NCI-H1048 (cell line): ENCODE measurements at places on chromosomes 1 and 21.

GRCh38 chr1:214643030-214643429 lies 40.0 kb downstream of the CENPF start:
- no peak for DNase-seq

DNA sequence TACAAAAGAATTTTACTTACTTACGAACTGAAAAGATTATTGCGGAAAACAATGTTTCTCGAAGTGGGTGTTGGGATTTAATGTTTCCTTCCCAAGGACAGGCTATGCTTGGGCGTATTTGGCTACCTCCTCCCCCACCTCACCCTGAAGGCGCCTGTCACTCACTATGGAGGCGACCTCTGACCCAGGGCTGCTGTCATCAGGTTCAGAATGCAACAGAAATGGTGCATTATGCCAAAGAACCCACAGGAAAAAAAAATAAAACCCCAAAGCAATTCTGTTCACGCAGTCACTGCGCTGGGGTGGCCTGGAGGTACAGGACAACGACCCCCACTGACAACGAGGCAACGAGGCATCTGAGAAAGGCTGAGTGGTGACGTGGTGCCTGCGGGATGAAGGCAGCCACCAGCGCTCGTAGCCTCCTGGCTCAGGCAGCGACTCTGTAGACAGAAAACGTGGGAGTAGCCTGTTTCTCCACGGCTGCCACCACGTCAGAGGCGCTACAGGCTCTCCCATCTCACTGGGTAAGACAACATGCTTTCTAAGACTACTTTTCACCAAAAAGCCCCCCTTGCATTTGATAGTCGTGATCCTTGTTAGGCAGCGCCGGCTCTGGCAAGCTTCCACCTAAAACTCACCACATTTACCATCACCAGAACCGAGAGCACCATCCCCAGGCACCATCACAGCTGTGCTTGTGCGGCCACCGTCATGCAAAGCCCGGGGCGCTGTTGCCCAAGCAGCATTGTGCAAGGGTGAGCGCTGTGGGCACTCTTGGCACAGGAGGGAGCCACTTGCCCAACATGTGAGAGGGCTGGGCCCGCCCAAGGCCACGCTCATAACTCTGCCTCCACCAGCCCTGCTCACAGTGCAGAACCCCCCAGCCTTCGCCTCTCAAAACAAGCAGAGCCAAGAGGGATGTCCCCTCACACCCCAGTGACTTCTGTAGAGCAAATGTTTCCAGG lies 14.3 kb downstream of the NADK start:
- no peak for DNase-seq

DNA sequence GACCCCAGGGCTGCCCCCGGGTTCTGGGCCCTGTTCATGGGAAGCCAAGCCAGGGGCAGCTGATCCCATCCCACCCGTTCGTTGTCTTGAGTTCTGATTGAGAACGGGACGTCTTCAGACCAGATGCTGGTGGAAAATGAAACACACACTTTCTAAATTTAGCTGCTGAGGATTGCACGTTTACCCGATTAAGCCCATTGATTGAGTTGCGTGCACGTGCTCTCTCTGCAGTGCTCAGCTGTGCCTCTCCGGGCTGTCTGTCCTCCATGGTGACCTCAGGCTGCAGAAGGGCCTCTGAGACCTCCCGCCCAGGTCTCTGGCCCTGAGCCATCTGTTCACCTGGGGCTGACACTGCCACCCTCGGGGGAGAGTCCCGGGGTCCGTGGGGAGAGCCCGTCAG lies 27.0 kb upstream of the PEX10 start:
- no peak for DNase-seq

DNA sequence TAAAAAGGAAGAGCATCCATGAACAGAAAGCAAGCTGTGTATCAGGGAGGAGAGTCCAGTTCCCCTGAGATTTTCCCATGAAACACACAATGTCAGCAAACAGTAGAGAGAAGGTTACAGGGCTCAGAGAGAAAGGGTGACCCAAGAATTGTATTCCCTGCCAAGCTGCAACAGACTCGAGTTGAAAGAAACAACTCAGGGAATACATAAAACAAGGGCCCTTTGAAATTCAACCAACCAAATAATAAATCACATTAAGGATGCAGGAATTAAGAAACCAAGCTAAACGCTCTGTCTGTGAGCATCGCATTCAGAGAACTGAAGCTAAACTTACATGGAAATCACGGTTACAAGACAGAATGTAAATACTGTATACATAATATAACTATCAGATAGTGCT lies 20.2 kb downstream of the S100A16 start:
- no peak for DNase-seq

DNA sequence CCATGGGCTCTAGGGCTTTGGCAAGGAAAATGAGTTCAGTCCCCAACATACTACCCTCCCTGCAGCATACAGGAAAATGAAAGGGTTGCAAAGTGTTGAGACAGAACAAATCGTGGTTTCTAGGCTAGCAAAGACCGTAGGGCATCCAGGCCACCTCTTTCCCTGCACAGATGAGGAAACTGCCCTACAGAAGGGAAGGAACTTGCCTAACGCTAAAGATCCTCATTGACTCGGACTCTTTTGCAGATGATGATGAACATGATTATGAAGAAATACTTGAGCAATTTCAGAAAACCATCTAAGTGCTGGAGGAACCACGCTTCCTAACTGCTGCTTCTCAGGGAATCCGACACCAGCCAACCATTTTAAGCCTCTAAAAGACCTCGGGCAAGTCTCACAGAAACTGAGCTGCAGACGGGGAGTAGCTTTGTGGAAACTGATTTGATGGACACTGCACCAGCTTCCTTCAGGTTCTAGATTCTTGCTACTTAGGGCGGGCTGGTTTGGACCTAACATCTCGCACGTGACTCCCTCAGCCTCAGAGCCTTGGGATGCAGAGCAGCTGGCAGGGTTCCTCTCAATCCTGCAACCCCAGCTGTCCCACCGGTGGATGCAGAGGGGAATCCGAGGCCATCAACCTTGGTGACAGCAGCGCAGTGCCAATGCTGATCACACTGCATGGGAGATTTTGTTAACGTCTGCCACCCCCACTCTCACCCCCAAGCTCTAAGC lies 13.4 kb downstream of the THEMIS2 start:
- no peak for DNase-seq

GRCh38 chr1:21149430-21149854 lies 27.3 kb downstream of the EIF4G3 start:
- no peak for DNase-seq

- no peak for DNase-seq
Observed at GRCh38 chr1:92538048-92538412, 51.3 kb upstream of the GFI1 start.

DNA sequence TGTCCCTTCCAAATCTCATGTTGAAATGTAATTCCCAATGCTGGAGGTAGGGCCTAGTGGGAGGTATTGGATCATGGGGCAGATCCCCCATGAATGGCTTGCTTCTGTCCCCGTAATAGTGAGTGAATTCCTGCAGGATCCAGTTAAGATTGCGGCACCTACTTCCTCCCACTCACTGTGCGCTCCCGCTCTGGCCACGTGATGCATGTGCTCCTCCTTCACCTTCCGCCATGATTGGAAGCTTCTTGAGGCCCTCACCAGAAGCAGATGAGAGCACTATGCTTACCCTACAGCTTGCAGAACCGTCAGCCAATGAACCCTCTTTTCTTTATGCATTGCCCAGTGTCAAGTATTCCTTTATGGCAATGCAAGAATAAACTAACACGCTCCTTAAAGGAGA lies 14.9 kb upstream of the RAB3GAP2 start:
- no peak for DNase-seq

- no peak for DNase-seq
Observed at GRCh38 chr1:34701326-34702060, 53.4 kb upstream of the GJB5 start.

DNA sequence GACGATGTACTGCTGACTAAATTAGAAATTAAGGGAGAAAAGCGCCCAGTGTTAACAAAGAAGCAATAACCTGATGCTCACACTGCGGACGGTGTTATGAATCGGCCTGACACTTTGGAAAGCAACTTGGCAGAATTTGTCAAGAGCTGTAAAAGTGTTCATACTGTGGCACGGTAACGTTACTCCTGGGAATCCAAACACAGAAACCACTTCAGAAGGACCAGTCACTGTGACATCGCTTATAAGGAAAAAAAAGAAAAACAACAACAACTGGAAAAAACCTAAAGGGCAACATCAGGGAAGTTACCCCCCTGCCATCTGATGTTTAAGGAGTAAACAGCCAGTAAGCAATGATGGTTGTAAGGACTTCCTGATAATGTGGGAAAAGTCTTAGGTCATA lies 27.7 kb downstream of the CAPZB start:
- DNase-seq: no peak

GRCh38 chr1:58785442-58786058 lies 1.7 kb upstream of the JUN start:
- DNase-seq: no peak

GRCh38 chr1:182617734-182618351 lies 13.7 kb upstream of the RGS16 start:
- DNase-seq: no peak

GRCh38 chr1:43482215-43482614 lies 28.5 kb upstream of the HYI start:
- DNase-seq: no peak

DNA sequence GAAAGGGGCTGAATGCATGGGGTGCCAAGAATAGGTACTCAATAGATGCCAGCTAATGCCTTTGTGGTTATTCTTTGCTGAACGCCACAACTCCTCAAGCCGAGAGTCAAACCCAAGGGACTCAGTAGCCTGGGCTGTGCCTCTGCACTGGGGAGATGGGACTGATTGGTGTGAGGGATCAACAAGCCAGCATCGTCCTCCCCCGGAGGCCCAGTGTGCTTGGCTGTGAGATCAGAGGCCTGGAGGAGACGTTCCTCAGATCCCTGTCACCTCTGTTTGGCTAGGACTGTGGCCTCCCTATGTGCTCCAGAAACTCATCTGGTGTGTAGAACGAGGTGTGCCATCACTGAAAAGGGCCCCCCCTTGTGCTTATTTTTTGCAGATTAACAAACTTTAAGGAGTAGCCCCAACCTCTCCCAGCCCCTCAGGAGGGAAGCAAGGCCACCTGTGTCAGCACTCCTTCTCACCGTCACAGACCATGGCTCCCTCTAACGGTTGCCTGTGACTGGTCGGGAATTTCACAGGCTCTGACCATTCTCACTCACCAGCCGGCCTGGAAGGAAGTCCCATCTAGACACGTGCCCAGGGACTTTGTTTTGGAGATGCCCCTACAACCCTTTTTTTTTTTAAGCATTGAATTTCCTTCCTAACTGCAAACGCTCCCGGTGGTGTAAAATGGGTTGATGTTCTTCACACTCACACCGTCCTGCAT lies 194.0 kb upstream of the VAMP3 start:
- no peak for DNase-seq

- DNase-seq: no peak
Observed at GRCh38 chr1:100606438-100606837, 68.5 kb downstream of the GPR88 start.

GRCh38 chr1:209202830-209203532 lies 380.5 kb upstream of the CAMK1G start:
- no peak for DNase-seq

DNA sequence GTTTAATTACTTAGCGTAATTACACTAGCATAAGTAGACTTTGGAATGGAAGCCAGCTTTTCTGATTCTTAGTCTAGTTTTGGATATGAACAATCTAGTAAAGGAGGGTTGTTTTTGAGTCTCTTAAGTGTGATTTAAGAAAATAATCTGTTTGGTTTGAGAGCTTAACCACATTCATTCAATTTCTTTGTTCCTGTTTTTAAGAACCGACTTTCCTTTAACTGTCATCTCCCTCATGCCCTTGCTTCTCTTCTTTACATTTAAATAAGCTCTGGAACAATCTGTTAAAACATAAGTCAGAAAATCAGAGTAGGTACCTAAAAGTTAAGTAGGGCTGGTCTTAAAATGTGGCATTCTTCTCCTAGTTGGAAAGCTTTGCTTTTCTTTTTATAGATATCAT lies 27.7 kb downstream of the CDC42 start:
- no peak for DNase-seq

DNA sequence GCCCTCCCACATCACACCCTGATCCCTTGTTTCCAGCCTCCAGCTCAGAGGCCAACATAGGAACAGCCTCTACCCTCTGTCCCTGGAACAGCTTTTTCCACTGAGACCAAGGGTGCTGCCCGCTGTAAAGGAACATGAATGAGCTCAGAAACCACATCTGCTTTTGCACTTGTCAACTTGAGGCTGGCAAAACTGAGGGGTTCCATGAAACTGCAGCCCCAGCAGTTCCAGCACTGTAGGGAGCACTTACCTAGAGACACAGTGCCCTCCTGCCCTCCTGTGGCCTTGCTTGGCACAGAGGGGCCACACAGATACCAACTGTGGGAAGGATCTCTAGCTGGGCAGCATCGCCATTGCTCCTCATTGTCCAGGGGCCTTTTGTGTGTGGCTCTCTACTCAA lies 51.7 kb downstream of the ITPKB start:
- DNase-seq: no peak

GRCh38 chr1:168230709-168231108 lies 4.9 kb downstream of the SFT2D2 start:
- DNase-seq: no peak

DNA sequence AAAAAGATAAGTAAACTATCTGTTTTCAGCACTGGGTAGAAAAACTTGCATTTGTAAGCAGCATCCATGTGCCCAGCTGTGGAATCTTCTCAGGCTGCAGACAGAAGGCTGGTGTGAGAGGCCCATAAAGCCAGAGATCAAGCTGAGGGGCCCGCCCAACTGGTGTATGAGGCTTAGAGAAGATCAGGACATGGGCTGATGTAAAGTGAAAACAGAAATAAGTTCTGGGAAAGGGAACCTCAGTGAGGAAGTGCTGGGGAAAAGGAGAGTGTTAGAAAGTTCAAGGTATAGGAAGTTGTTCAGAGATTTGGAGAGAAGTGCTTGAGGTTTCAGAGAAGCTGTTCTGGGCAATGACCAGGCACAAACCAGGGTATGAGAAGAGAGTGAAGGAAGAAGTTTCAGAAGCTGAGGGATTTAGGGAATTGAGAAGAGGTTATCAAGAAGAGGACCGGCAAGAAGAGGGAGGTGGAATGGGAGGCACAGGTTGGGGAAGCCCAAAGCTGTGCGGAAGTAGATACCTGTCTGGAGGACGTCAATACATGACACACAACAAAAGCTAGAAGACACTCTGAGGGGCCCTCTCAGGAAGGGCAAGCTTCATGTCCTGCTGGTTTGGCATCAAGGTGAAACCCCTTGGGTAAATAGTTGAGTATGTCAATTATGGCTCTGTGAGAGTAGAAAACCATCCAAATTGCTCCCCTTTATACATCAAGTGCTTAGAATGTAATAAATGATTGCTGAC lies 2.7 kb upstream of the CD5L start:
- no peak for DNase-seq

DNA sequence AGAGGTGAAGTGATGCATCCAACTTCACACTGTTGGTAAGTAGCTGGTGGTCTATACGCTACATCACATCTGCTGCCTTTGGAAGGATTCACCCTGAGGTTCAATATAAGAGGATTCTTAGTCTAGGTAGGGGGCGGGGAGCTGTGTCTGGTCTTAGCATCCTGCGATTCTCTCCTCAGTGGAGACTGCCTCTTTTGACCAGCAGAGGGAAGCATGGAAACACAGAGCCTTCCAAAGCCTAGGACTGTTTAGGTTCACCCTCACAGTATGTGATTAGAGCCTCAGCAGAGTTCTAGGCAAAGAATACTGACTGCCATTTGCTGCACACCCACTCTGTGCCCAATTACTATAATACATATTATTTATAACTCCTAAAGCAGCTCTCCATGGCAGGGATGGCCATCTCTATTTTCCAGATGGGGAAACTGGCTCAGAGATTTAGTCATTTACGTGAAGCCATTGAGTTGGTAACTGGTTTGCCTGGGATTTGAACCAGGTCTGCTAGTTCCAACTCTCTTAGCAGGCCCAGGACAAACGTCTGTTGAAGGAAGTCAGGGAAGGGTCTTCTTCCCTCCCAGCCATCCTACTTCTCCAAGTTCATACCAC lies 28.9 kb upstream of the EFCAB14 start:
- DNase-seq: no peak
